ENCODE measurements at places on chromosomes 6 and 20.

DNA sequence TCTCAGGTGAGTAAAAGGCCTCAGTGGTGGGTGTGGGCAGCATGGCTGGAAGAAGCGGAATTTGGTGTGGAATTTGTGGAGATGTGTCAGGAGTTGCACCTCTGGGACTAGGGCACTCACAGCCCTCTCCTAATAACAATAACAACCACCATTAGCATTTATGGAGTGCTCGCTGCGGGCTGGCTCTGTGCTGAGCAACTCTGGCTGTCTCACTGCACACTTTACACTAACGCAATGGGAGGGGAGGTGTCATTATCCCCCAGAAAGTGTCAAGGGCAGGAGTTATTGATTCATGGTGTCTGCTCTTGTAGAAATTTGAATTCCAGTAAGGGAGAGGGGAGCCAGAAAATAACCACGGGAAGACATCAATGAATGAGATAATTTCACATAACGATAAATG, 22.7 kb upstream of the SCRT2 start:
- no peak for DNase-seq

GRCh38 chr6:38110481-38110971, 291.0 kb downstream of the ZFAND3 start:
- DNase-seq, result no peak

GRCh38 chr6:37137201-37138090, 32.5 kb upstream of the PIM1 start:
- peak; percentile 93 for DNase-seq

DNA sequence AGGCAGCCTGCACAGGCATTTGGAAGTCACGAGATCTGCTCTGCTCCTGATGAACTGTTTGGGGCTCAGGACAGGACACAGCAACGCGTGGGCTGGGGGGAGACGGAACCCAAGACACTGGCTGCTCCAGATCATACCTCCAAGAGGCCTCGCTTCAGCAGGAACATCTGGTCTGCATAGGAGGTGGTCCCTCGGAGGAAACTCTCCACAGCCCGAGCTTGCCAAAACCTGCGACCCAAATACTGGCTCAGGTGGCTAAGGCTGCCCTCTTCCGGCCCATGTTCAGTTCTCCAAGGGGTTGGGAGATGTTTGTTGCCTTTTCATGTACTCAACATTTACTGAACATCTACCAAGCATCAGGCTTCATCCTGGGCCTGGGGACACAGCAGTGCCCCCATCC, 51.7 kb downstream of the MYH7B start:
- no peak for DNase-seq

DNA sequence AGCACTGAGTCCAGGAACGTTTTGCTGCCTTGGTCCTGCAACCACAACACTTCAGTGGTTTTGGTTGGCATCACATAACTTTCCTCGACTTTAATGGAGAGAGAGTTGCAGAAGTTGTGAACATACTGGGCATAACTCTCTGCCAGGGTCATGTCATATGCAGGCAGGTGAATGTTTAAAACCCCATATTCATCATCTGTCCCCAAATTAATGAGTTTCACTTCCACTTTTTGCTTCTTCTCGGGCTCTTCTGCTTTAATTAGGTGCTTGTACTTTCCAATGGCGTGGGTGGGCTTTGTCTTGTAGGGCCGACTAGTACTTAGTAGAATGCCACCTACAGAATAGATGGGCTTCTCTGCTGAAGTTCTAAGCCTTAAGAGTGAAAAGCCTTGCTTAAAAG, 45.2 kb upstream of the TFAP2A start:
- DNase-seq, result no peak

- no peak for DNase-seq
Observed at GRCh38 chr6:5936140-5936539, 70.6 kb downstream of the NRN1 start.

DNA sequence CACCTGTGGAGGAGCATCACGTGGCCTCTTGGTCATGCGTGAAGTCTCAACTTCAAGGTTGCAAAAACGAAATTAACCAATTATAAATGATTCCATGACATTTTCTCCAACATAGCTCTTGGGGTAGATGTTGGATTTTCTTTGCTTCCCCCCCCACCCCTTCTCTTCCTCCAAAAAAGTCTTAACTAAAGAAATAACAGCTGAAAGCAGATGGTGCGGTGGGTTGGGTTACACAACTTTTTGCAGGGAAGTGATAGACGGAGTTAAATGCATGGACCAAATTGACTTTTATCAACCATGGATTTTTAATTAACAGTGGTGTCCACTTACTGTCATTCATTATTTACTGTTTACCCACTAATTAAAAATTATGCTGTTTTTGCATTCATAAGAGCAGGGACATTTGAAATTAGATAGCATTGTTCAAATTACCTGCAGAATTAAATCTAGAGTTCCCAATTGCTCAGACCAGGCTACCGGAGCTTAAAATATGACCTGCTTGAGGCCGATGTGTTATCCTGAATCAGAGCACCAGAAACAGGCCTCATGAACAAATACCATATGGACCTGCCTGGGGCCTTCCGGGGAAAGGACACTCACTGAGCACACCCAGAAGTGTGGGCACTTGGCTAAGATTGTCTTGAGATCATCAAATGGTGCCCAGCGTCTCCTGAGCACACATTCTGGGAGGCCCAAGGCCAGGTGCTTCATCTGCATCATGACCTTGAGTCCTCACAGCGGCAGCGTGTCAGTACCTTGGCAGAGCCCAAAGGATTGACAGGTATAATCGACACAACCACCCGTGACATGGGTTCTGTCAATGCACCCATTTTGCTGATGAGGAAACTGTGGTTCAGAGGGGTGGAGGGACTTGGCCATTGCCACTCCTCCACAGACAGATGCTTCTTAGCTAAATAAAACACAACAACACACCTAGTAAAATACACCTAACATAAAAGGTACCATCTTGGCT, 41.5 kb downstream of the APCDD1L start:
- no peak for DNase-seq

DNA sequence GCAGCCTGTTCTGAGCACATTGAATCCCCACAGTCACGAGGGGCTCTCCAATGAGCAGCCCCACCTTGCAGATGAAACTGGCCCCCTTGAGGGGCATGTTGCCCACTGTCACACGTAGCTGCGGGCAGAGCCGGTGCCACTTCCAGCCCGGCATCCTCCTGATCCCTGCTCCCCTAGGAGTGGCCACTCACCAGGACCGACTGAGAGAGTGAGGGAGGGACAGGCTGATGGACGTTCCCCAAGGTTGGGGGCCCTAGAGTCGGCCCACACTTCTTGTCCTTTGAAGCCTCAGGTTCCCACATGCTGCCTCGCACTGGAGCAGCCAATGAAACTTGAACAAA, 10.5 kb downstream of the ENTPD6 start:
- no peak for DNase-seq

DNA sequence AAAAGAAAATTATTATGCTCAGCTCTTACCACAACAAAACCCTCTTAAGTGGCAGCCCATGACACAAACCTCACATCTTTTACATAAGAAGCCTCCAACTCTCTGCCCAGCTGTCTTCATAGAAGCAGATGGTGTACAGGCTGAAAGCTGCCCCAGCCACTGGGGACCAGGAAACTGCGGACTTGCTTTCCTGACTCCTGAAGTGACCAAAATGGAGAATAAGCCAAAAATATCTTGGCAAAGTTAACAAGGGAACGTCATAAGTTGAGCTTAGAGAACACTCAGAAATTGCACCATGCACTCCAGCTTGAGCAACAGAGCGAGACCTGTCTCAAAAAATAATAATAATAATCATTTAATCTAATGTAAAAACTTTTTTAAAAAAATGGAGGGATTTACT, 160.3 kb upstream of the CDYL start:
- no peak for DNase-seq

GRCh38 chr20:47189060-47189459, 167.4 kb downstream of the ZMYND8 start:
- no peak for DNase-seq

DNA sequence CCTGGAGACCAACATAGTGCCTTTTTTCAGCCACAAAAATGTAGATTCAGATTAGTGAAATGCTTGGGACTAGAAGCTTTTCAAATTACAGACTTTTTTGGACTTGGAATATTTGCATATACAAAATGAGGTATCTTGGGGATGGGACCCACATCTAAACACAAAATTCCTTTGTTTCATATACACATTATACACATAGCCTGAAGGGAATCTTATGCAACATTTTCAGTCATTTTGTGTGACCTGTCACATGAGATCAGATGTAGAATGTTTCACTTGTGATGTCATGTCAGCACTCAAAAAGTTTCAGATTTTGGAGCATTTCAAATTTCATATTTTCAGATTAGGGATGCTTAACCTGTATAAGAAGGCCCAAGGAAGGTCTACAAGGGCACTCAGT, 44.5 kb upstream of the ALDH8A1 start:
- DNase-seq, result no peak

DNA sequence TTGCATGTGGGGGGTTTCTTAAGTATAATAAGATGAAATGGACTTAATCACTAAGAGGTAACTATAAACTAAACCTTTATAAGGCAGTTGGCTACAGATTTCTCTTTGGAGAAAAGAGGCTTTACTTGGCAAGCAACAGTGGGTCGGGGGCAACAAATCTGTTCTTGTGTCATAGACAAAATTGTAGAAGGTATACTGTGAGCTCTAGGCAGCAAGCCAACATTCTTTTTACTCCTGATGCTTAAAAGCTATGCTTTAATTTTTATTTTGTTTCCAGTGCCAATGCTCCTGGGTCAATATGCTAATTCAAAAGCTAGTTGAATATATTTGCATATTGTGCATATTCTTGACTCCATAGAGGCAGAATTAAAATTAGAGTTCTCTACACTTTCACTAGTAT, 495.4 kb downstream of the BTBD3 start:
- no peak for DNase-seq
